ENCODE measurements at places on chromosomes 1 and 21. TPM values are rescaled to one million over a fixed set of nuclear protein-coding genes. Genes with fewer than 3 reads are reported as not detected.

Gene CDA
- total RNA-seq: 4.4 TPM

Gene KCNA2
- total RNA-seq: under 0.01 TPM

Gene NCF2
- total RNA-seq: 7.1 TPM

Gene MORC3
- total RNA-seq: 8.8 TPM

Gene KPRP
- not detected for total RNA-seq

Gene CRYBG2
- total RNA-seq: 0.25 TPM

Gene SELE
- not detected for total RNA-seq

Gene CAMK1G
- total RNA-seq: 0.51 TPM

Gene PPIAL4G
- not detected for total RNA-seq

Gene RLF
- total RNA-seq: 6.8 TPM

Gene PROX1
- 0.51 TPM for total RNA-seq

Gene SFT2D2
- 42.0 TPM for total RNA-seq

Gene COL24A1
- total RNA-seq: under 0.01 TPM

Gene ANGPTL3
- not detected for total RNA-seq

Gene ITLN2
- not detected for total RNA-seq

Gene FCRL5
- total RNA-seq: not detected

Gene ZBTB40
- 8.7 TPM for total RNA-seq

Gene SYDE2
- total RNA-seq: 5.2 TPM

Gene TBX19
- 0.76 TPM for total RNA-seq

Gene CLIC6
- under 0.01 TPM for total RNA-seq

Gene SELL
- total RNA-seq: 0.16 TPM

Gene PDC
- total RNA-seq: not detected

Gene FCRL3
- total RNA-seq: not detected

Gene LEMD1
- total RNA-seq: not detected

Gene C1QB
- not detected for total RNA-seq

Gene CR1L
- total RNA-seq: not detected

Gene CYP4X1
- total RNA-seq: 1.4 TPM

Gene KLHDC9
- 3.7 TPM for total RNA-seq

Gene HTR6
- not detected for total RNA-seq

Gene SPRR1B
- not detected for total RNA-seq

Gene TAS1R1
- total RNA-seq: not detected

Gene ALPL
- total RNA-seq: 7.2 TPM

Gene KRTAP6-2
- total RNA-seq: not detected

Gene OR14K1
- not detected for total RNA-seq

Gene ERG
- total RNA-seq: 0.13 TPM

Gene ANXA9
- 1.3 TPM for total RNA-seq
